Inflammatory macrophage treated with lipopolysaccharide for 1 hour (primary cell): ENCODE measurements at places on chromosomes 4 and X.

GRCh38 chr4:132332932-132333723 is 816.0 kb upstream of the PCDH10 start:
- DNase-seq: no peak

DNA sequence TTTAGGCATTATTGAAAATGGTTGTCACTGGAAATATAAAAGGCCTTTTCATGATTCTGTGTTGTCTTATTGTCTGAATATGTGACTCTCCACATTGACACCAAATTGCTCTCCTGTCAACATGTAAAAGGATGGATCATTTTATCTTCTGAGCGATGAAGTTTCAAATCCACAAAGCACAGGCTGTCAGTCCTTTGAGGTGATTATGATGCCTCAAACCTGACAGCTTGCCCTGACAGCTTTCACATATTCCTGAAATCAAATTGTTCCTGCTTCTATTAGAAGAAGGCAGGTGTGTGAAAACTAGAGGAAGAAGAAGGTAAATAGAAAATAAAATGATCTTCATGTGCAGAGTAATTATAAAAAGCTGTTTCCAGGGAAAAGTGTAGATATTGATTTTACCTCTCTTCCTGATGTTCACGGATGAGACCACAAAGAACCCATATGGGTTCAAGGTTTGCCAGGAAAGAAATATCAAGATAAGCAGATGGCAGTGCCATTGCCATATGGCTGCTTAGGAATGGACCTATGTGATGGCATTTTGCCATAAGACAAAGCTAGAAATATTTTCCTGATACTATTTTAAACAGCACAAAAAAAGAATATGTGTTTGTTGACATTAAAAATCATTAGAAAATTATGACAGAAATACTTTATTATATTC is 1006.3 kb upstream of the AGA start:
- no peak for DNase-seq

DNA sequence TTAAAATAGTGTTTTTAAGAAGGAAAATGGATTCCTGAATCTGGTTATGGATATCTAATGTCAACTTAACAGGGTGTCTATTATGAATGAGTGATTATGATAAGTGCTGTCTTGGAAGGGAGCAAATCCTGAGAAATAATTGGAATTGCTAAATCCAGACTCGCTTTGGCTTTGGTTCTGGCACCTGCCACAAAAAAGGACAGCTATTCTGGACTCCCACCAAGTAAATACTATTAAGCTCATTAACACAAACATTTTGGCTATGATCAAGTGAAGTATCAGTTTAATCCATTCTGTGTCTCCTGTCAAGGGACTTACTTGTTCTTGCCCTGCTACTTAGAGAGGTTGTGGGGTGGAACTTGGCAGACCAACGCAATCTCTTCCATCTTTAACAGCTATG is 403.7 kb downstream of the CENPC start:
- no peak for DNase-seq

- DNase-seq: peak; percentile 84
Observed at GRCh38 chr4:163556650-163557391, 62.3 kb downstream of the TMA16 start.

DNA sequence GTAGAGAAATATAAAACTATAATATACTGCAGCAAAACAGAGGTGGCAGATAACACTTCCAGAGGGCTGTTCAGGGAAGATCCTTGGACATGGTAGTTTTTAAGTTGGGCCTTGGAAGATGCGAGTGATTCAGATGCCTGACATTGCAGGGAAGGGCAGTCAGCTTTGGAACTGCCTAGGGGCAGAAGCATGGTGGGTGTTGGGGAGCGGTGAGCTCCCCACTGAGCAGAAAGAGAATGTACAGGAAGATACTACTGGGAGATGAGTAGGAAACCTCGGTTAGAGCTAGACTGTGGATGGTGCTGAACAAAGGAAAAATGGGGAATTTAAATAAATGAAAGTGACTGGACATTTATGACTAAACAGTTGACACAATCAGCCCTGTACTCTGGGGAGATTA is 24.9 kb upstream of the SEC24B start:
- DNase-seq: no peak

GRCh38 chr4:145186729-145187128 is 6.3 kb upstream of the OTUD4 start:
- DNase-seq: peak; percentile 75

GRCh38 chrX:11472879-11473278 is 179.7 kb downstream of the AMELX start:
- no peak for DNase-seq

GRCh38 chr4:64897683-64898082 is 488.4 kb upstream of the TECRL start:
- DNase-seq: no peak

GRCh38 chr4:89757154-89757719 is 79.7 kb downstream of the SNCA start:
- DNase-seq: no peak

- DNase-seq: no peak
Observed at GRCh38 chr4:16579866-16580265, 318.6 kb downstream of the LDB2 start.

GRCh38 chr4:85701861-85702321 is 226.9 kb downstream of the ARHGAP24 start:
- DNase-seq: peak; percentile 81

GRCh38 chr4:24640366-24640765 is 56.0 kb upstream of the DHX15 start:
- DNase-seq: no peak

- DNase-seq: no peak
Observed at GRCh38 chr4:98639523-98639922, 18.9 kb downstream of the TSPAN5 start.

DNA sequence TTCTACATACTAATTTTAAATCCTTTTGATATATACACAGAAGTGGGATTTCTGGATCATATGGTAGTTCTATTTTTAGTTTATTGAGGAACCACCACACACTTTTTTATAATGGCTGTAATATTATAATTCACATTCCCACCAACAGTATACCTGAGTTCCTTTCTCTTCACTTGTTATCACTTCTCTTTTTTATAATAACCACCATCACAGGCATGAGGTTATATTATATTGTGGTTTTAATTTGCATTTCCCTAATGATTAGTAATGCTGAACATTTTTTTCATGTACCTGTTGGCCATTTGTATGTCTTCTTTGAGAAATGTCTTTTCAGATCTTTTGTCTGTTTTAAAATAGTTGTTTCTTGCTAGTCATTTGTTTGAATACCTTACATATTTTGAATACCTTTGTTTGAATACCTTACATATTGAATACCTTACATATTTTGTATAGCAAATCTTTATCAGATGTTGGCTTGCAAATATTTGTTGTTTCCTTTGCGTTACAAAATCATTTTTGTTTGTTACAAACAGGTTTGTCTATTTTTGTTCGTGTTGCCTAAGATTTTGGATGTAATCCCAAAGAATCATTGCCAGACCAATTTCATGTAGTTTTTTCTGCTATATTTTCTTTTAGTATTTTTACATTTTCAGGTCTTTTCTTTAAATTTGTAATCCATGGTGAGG is 198.5 kb upstream of the KLF8 start:
- no peak for DNase-seq

GRCh38 chr4:37628977-37629609 is 57.1 kb downstream of the RELL1 start:
- peak; percentile 43 for DNase-seq

DNA sequence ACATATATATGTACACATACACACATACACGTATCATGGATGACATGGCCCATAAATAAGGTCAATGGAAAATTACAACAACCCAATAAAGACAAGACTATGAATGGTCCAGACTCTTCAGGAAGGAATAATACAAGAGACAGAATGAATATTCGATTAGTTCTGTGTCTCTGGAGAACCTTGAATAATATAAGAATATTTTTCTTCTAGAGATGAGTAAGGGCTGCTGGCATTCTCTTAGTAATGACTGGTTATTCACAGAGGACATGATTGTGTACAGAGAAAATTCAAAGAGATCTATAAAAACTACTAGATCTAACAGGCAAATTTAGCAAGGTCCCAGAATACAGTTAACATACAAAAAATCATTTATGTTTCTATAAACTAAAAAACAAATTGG is 23.3 kb downstream of the SPIN4 start:
- DNase-seq: no peak

DNA sequence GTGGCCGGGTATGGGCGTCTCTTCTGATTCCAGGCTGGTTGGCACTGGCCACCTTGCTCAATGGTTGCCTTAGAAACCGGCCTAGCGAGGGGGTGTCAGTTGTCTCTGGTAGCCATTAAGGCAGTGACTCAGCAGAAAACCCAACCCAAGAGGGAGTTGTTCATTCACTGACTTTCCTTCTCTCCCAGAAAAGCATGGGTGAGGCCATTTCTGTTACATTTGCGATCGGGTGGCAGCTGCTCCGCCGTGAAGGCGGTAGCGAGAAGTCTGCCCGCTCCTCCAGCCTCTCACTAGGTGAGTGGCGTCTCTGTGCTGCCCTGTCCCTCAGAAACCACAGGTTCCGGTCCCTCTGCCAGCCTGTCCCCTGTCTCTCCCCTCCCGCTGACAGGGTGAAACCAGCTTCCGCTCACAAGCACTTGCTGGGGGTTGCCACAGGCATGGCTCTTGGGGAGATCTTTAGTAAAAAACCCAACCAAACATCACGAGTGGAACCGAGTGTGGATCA is 17.4 kb downstream of the IRAK1 start:
- peak; percentile 71 for DNase-seq

DNA sequence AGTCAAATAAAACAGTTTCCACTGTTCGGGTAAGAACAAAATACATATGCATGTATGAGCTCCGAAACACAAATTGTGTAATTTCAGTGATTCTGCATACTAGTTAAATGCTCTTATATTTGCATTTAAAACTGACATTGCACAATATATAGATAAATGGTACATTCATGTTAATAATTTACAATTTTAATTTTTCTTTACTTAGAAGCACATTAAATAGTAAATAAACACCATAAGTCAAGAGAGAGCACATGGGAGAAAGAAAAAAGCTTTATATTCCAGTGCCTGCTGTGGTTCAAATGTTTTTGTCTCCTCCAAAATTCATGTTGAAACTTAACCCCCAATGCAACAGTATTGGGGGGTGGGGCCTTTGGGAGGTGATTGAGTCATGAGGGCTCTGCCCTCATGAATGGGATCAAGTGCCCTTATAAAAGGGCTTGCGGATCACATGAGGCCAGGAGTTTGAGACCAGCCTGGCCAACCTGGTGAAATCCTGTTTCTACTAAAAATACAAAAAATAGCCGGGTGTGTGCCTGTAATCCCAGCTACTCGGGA is 322.9 kb downstream of the BCOR start:
- DNase-seq: no peak

- no peak for DNase-seq
Observed at GRCh38 chr4:153564630-153565525, 98.7 kb downstream of the TMEM131L start.

DNA sequence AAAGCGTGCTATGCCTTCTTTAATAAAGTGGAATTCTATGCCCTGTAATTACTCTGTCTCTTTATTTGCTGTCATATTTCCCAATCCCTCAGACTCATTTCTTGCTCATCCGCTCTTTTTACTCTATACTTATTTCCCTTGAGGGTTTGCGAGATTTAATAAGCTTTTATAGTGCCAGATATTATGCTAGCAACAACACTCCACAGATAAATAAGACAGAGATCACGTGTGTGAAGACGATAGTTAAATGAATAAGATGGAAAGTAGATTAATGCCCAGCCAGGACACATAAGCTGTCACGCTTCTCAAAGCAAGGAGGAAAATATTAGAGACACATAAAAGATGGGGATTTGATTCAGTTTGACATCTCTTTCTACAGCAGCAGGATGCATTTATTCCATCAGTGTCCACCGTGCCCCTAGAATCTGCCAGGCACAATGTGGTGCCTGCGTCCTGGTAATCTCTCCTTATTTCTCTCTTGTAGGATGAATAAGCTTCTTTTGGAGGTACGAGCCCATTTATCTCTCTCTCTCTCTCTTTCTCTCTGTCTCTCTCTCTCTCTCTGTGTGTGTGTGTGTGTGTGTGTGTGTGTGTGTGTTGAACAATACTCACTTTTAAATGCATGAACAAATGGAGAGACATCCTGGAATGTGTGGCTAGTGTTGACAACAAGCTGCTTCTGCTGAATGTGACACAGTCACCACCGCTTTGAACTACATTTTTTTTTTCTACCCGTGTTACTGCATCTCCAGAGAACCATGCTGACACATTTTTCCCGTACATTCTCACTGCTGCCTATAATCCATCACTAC is 48.2 kb downstream of the TMEM156 start:
- DNase-seq: no peak

DNA sequence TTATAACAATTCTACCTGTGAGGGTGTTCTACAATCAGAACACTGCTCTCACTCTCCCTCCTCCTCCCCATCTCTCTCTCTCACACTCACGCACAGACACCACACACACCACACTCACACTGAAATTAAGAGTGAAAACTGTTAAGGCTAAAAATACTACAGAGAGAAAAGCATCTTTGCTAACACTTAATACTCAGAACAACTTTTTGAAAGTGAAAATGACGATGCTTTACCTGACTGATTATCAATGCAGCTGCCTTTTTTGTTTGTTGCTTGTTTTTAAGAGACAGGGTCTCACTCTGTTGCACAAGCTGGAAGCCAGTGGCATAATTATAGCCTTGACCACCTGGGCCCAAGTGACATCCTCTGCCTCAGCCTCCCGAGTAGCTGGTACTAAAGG is 222.4 kb downstream of the APBB2 start:
- DNase-seq: no peak

DNA sequence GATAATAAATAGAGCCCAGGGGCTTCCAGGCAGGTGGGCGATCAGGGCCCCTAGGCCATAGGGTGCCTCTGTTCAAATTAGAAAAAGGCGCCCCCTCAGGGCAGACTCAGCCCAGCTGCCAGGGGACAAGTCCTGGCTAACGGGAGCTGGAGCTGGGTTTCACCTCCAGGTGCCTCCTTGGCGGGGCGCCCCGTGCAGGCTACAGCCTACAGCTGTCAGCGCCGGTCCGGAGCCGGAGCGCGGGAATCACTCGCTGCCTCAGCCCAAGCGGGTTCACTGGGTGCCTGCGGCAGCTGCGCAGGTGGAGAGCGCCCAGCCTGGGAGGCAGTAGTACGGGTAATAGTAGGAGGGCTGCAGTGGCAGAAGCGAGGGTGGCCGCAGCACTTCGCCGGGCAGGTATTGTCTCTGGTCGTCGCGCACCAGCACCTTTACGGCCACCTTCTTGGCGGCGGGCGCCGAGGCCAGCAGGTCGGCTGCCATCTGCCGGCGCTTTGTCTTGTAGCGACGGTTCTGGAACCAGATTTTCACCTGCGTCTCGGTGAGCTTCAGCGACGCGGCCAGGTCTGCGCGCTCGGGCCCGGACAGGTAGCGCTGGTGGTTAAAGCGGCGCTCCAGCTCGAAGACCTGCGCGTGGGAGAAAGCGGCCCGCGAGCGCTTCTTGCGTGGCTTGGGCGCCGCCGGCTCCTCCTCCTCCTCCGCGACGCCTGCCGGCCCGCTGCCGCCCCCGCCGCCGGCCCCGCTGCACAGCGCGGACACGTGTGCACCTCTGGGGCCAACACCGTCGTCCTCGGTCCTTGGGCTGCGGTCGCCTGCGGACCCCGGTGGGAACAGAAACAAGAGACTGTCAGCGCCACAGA is 2.4 kb downstream of the NKX3-2 start:
- DNase-seq: no peak

GRCh38 chrX:114097427-114097826 is 486.5 kb upstream of the HTR2C start:
- no peak for DNase-seq
